ENCODE measurements at places on chromosomes 4 and X. TPM values are rescaled to one million over a fixed set of nuclear protein-coding genes. Genes with fewer than 3 reads are reported as not detected.

DNA sequence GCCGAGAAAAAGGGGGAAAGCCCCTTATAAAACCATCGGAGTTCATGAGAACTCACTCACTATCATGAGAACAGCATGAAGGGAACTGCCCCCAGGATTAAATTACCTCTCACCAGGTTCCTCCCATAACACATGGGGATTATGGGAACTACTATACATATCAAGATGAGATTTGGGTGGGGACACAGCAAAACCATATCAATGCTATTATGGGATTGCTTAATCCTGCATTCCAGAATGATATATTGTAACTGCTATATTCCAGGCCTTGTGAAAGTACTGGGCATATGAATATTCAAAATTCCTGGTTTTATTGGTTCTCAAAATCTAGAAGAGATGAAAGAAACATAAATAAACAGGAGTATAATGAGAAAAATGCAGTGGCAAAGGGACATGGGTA is 29.3 kb downstream of the NPY1R start:
- DNase-seq: no peak

DNA sequence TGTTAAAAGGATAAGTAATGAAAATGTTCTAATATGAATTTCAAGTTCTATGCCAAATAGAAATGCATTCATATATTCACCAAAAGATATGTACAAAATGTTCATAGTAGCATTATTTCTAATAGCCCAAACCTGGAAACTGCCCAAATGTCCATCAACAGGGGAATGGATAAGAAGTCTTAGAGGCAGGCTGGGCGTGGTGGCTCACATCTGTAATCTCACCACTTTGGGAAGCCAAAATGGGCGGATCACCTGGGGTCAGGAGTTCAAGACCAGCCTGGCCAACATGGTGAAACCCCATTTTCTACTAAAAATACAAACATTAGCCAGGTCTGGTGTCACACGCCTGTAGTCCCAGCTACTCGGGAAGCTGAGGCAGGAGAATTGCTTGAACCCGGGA is 2.3 kb upstream of the HPRT1 start:
- no peak for DNase-seq

DNA sequence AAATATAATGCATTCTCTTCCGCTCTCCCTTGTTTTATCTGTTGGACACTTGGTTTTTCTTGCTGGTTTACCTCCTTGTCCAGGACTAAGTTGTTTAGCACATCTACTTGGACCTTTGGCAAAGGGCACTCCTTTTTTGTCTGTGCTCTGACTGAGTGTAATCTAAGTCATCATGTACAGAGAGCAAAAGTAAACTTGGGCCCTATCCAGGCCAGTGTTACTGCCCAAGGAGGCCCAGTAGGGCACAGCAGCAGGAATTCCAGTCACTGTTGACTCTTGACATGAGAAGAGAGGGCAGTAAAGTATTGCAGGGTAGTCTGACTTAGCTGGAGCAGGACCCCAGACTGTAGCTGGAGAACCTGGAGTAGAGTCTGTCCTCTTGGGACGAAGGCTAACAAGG is 445.5 kb downstream of the ZIC3 start:
- DNase-seq: no peak

DNA sequence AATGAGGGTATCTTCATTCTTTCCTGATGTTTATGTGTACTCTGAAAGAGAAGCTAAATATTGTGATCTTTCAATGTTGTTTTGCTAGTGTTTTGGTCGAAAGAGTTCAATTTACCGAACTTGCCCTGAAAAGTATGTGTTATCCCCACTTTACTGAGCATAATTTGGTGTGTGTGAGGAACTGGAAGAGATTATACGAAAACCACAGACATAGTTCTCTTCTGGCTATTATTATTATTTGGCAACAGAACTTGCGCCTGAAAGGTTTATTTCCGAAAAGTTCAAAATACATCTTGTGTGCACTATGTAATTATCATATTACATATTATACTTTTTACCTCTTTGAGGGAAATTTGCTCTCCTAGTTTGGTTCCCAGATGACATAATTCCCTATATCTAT is 232.5 kb upstream of the INTU start:
- no peak for DNase-seq

DNA sequence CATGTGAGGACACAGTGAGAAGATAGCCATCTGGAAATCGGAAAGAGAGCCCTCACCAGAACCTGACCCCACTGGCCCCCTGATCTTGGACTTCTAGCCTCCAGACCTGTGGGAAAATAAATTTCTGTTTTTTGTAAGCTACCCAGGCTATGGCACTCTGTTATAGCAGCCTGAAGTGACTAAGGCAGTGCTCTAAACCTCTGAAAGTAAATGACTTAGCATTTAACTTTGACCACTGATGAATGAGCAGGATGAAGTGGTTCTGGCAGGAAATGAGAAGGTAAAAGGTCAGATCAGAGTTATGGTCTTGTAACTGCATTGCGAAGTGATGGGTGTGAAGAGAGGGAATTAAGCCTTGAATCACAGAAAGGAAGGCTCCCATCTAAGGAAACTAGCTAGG is 17.0 kb downstream of the GPAT3 start:
- no peak for DNase-seq

- DNase-seq: no peak
Measured at GRCh38 chr4:115883231-115883630, 769.8 kb upstream of the NDST4 start.

DNA sequence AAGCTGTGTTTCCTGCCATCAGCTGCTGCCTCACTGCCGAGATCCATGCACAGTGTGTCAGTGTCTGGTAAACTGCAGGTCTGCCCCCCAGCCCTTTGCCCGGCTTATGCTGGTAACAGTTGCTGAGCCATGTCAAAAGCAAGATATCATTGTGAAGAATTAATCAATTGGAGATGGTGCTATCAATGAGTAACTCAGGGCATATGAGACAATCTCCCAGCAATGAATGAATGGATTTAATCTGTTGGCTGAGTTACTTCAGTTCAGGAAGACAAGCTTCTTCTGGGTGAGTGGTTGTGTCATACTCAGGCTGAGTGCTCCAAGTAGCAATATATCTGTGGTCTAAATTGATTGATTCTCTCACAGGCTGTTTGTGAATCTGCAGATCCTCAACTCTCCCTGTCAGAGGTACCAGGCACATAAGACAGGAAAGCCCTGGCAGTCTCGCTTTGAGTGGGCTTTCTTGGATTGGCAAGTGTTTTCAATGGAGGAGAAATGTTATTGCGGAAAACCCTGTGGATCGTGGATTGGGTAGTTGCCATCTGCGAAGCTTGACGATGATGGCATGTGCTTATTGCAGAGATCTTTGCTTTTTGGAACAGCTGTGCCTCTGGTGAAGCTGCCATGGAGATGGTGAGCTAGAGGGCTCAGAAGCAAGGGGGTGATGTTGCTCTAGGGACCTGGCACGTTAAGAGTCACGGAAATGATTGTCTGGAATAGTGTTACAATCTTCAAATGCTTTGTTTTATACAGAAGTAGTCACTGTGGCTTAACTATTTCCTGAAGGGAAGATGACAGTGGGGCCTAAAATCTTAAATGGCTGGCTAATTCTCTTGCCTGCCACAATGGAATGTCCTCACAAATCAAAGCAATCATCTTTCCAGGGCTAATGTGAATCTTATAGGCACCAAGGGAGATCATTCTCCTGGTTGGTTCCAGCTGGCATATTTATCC is 147.6 kb upstream of the TBC1D9 start:
- no peak for DNase-seq

- no peak for DNase-seq
Measured at GRCh38 chr4:7371210-7371941, 63.4 kb downstream of the PSAPL1 start.

DNA sequence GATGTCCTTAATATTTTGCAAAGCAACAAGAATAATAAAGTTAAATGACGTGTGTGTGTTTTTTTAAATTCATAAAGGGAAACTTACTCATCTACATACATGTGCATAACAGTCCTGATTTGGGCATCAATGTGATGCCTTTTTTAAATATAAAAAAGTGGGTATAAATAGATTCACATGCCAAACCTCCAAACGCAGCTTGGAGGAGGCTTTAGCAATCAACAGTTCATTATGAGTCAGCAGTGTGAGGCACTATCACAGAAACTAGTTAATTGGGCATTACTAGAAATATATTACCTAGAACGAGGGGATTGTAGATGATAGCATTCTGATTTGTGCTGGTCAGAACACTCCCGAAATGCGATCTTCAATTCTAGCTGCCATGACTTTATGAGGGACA is 115.1 kb downstream of the HS6ST2 start:
- no peak for DNase-seq

GRCh38 chr4:66489783-66490452 is 819.6 kb upstream of the EPHA5 start:
- DNase-seq: peak; percentile 37

DNA sequence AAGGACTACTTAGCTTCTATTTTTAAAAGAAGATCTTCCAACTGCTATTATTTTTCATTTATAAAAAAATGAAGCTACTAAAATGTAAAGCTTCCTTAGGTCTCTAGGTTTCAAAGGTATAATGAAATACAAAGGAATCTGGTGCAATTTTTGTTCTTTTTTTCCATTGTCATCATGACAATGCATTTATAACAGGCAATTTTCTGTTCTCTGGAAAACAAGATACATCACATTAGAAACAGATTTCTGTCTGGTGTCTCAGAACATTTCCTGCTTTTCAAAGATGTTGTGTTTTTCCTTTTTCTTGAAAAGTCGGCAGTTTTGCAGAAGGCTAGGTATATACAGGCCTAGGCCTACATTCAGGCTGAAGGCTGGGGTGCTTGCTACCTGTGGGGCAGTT is 63.6 kb upstream of the ATP8A1 start:
- DNase-seq: no peak

HMGB2 gene
- total RNA-seq: 62.4 TPM

MORF4L2 gene
- 942 TPM for total RNA-seq

DNA sequence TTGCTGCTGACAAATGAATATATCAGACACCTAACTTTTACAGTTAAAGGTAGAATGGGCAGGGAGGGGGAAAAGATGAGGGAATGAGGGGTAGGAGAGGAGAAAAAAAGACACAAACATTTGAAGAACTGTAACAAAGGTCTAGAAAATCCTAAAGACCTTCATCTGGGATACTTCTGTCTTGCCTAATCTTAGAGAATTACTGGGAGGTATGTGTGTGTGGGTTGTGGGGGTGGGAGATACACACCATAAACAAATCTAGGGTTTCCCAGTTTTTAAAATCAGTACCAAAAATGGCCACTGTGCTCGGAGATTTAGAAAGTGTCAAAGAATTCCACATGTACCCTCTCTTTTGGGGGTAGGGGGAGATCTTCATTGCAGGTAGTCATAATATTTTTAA is 166.7 kb downstream of the SH3KBP1 start:
- DNase-seq: no peak

DNA sequence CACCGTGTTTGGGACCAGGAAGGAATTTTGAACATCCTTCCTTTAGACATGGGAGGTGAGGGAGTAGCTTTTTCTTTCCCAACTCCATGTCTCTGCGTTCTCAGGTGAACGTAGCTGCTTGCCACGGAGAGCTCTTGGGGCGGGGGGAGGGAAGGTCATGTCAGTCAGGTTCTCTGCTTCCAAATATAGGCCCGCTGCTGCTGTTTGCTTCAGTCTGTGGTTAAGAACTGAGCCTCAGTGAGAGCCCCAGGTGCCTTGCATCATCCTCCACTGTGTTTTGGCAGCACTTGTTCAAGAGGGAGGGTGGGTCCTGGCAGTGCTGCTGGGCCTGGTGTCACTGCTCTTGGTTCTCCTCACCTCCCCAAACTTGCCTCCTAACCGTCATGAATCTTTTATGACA is 46.5 kb downstream of the HADH start:
- no peak for DNase-seq

DNA sequence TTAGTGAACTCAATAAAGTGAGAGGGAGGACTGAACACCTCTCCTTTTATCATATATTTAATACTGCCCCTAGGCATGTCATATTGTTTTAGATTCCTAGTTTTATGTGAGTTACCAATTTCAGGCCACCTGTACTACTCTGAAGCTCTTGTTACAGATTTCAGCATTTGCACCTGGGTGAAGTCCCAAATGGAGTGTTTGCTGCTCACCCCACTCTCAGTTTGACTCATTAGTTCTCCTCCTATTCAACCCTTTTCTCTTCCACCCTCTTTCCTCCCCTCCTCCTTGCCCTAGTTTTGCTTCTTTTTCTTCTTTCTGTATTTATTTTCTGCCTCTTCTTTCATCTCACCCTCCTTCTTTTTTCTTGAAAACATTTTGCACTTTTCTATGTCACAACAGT is 1852.2 kb upstream of the IGFBP7 start:
- DNase-seq: no peak

CFAP99 gene
- not detected for total RNA-seq

GRCh38 chrX:10052906-10053625 is 85.9 kb downstream of the CLDN34 start:
- no peak for DNase-seq

GRCh38 chr4:175109933-175110332 is 191.8 kb downstream of the ADAM29 start:
- DNase-seq: no peak
